ENCODE measurements at places on chromosomes 16 and 17.

GRCh38 chr16:85947230-85948137, 48.5 kb downstream of the IRF8 start:
- no peak for DNase-seq

GRCh38 chr17:28698253-28698941, 13.3 kb downstream of the PROCA1 start:
- no peak for DNase-seq

- no peak for DNase-seq
Observed at GRCh38 chr17:81962499-81963441, 1.8 kb upstream of the NOTUM start.

- DNase-seq = no peak
Observed at GRCh38 chr16:12869698-12870427, 31.5 kb upstream of the SHISA9 start.

GRCh38 chr17:44995436-44996001, 27.4 kb upstream of the C1QL1 start:
- DNase-seq = no peak

DNA sequence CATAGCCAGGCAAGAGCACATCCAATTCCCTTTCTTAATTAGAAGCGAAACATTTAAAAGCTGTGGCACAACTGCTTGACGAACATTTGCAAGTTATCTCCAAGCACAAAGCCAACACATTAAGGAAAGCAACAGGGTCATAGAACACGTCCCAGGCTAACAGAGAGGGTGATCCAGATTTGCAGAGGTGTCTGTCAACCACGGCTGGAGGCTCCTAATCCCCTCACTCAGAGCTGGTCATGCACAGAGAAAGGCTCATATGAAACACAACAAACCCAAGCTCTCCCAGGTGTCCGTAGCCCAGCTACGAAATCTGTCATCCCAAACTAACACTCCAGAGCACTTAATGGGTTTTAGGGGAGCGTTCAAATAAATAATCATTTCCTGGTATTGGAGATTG, 276.1 kb downstream of the SLC39A11 start:
- DNase-seq = no peak

- no peak for DNase-seq
Observed at GRCh38 chr17:56890906-56891674, 22.8 kb downstream of the TRIM25 start.

- no peak for DNase-seq
Observed at GRCh38 chr17:39676198-39676819, 8.1 kb downstream of the PNMT start.

GRCh38 chr16:12152740-12153139, 176.2 kb downstream of the SNX29 start:
- DNase-seq = no peak

GRCh38 chr17:62925267-62925836, 40.7 kb upstream of the TANC2 start:
- DNase-seq = no peak

DNA sequence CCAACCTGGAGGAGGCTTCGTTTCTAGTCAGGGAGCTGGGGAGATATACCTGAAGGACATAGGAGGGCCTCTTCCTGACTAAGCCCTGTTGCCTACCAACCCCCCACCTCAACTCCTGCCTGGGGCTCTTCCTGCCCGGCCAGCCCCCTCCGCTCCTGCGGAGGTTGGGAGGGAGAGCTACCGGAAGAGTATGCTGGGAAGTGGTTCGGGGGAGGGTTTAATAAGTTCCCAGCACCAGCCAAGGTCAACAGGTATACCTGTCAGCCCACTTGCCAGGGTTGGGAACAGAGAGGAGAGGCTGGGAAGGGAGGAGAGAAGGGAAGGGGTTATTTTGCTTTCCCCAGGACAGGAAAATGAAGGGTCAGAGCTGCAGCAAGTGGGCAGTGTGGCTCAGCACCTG, 4.7 kb downstream of the PPP1R1B start:
- DNase-seq = no peak

GRCh38 chr16:66359811-66360608, 6.5 kb upstream of the CDH5 start:
- DNase-seq = no peak
